B cell (primary cell): ENCODE measurements at places on chromosomes 7 and 10.

- H3K36me3 ChIP-seq: no peaks in the 10 kb centered on the region
- no peak overlapping the region for H3K4me3 ChIP-seq
- H3K4me1 ChIP-seq: no peaks in the 10 kb centered on the region
- DNase-seq: no peak
- no peaks in the 10 kb centered on the region for H3K27me3 ChIP-seq
These were observed 1.7 kb downstream of the CXCL12 start for GRCh38 chr10:44382981-44383748.

DNA sequence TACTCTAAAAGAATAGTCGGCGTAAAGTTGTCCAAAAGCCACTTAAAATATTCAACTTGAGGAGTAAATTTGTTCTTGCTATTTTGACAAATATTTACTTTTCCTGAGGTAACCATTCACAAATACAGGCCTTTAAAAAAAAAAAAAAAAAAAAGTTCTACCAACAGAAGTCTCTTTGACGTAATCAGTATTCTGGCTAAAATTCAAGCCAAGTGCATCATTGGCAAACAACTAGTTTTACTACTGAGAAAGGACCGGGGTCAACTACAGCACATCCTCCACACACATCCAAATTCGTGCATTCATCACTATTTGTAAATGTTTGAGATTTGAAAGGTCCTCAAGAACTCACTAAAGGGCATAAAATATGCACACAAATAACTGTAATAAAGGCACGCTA is 2.0 kb downstream of the OAT start:
- peaks cover 11% of the 10 kb centered on the region for H3K27me3 ChIP-seq
- no peak for DNase-seq
- H3K4me3 ChIP-seq: no peak overlapping the region

GRCh38 chr7:122802301-122802751 is 83.9 kb downstream of the CADPS2 start:
- DNase-seq: no peak
- no peak overlapping the region for H3K4me3 ChIP-seq
- H3K27me3 ChIP-seq: no peaks in the 10 kb centered on the region
- H3K27ac ChIP-seq: no peak overlapping the region

DNA sequence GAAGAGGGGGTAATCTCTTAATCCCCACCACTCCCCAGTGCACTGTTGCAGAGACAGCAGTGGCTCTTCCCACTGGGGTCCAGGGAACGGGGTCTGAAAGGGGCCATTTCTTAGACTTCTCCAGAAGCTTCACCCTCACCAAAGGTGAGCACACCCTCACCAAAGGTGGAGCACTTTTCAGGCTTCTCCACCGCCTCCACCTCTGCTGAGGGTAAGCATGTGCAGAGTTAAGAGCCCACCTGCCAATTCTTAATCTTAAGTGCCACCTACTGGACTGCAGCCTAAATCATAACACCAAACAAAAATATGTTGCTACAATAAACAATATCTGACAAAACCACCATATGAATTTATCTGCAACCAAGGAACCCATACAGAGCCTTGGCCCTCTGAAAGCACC is 27.0 kb downstream of the SNX13 start:
- H3K4me3 ChIP-seq: no peak overlapping the region
- H3K27ac ChIP-seq: no peak overlapping the region

GRCh38 chr10:128287921-128288320 is 161.7 kb upstream of the MKI67 start:
- no peak overlapping the region for H3K4me3 ChIP-seq
- no peak overlapping the region for H3K27ac ChIP-seq
- no peak for DNase-seq
- H3K4me1 ChIP-seq: no peaks in the 10 kb centered on the region

DNA sequence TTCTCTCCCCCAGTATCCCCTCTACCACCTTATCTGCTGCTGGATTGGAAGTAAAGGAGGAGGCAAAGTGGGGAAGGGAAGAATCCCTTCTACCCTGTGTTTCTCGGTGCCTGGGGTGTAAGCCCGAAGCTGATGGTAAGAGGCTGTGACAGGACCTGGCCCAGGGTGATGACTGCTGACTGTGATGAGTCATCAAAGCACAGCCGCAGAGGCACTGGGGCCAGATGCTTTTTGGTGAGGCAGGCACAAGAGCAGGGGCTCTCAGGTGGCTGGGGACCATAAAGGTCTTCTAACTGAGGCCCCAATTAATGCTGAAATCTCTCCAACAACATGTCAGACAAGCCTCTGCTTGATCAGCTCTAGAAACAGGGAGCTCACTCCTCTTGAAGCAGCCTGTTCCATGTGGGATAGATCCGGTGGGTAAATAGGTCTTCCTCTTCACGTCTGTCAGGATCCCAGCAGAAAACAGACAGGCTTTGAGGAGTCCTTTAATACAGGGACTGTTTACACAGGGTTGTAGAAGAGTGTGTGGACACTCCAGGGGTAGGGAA is 86.1 kb upstream of the PCBD1 start:
- H3K27me3 ChIP-seq: no peaks in the 10 kb centered on the region
- no peak overlapping the region for H3K27ac ChIP-seq
- DNase-seq: no peak
- H3K4me3 ChIP-seq: no peak overlapping the region
- H3K36me3 ChIP-seq: no peaks in the 10 kb centered on the region

GRCh38 chr7:90178679-90179278 is 24.5 kb downstream of the STEAP1 start:
- no peak overlapping the region for H3K27ac ChIP-seq
- H3K4me3 ChIP-seq: no peak overlapping the region
- peak; percentile 20 for DNase-seq
- no peaks in the 10 kb centered on the region for H3K36me3 ChIP-seq

- H3K27ac ChIP-seq: no peak overlapping the region
- no peak for DNase-seq
- H3K4me1 ChIP-seq: peaks cover 5% of the 10 kb centered on the region
- no peak overlapping the region for H3K4me3 ChIP-seq
- H3K36me3 ChIP-seq: no peaks in the 10 kb centered on the region
- no peaks in the 10 kb centered on the region for H3K27me3 ChIP-seq
These were observed 6.3 kb downstream of the RAPGEF5 start for GRCh38 chr7:22350466-22351328.

DNA sequence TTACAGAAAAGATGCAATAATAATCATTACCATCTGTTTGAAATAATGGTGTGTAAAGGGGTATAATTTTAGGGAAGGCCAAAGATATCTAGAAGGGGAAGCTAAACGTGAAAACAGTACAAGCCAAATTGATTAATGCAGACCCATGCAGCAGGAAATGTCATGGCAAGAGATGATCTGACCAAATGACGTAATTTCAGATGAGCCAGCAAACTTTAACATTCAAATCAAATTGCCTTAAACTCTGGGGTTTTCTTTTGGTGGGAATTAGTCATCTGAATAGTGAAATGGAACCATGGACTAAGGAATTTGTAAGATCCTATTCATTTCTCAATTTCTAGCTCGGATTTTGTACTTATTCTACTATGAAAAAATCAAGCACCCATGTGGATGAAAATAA is 21.4 kb upstream of the SCIN start:
- H3K27ac ChIP-seq: no peak overlapping the region
- no peaks in the 10 kb centered on the region for H3K27me3 ChIP-seq
- no peaks in the 10 kb centered on the region for H3K36me3 ChIP-seq
- no peaks in the 10 kb centered on the region for H3K4me1 ChIP-seq

- DNase-seq: no peak
- no peaks in the 10 kb centered on the region for H3K4me1 ChIP-seq
- no peaks in the 10 kb centered on the region for H3K27me3 ChIP-seq
- no peak overlapping the region for H3K27ac ChIP-seq
These were observed 27.2 kb downstream of the LEP start for GRCh38 chr7:128268233-128268632.

DNA sequence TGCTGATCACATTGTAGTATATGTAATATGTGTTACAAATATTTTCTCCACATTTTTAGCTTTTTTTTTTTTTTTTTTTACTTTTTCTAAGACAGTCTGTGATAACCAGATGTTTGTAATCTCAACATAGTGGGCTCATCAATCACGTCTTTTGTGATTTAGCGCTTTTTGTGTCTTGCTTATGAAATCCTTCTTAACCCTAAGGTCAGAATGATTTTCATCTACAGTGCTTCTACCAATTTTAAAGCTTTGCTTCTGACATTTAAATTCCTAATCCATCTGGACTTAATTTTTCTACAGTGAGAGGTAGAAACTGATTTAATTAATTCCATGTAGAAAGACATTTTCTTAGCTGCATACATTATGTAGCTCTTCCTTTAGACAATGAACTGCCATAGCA is 626.4 kb downstream of the TNS3 start:
- H3K36me3 ChIP-seq: no peaks in the 10 kb centered on the region
- H3K27me3 ChIP-seq: no peaks in the 10 kb centered on the region
- H3K27ac ChIP-seq: no peak overlapping the region

- no peaks in the 10 kb centered on the region for H3K4me1 ChIP-seq
- H3K27ac ChIP-seq: no peak overlapping the region
- H3K4me3 ChIP-seq: no peak overlapping the region
- H3K36me3 ChIP-seq: no peaks in the 10 kb centered on the region
- no peak for DNase-seq
- no peaks in the 10 kb centered on the region for H3K27me3 ChIP-seq
These were observed 294.9 kb downstream of the FGFR2 start for GRCh38 chr10:121303287-121303890.

DNA sequence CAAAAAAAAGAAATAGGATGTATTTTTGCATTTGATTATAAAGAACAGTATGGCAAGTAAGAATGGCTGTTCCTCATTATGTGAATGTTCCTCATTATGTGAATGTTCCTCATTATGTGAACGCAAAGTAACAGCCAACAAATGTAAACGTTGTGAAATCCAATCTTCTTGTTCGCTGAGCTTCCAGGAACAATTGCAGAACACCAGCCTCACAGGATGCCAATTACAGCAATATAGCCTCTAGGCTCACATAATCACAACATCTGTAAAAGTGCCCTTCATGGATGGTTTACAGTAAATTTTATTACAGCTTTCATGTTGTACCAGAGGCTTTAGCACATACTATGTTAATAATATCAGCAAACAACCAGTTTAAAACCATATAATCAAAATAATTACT is 71.6 kb downstream of the THSD7A start:
- no peak overlapping the region for H3K27ac ChIP-seq
- no peak overlapping the region for H3K4me3 ChIP-seq
- no peaks in the 10 kb centered on the region for H3K27me3 ChIP-seq
- H3K4me1 ChIP-seq: no peaks in the 10 kb centered on the region
